ENCODE measurements at places on chromosomes 1 and 21.

DNA sequence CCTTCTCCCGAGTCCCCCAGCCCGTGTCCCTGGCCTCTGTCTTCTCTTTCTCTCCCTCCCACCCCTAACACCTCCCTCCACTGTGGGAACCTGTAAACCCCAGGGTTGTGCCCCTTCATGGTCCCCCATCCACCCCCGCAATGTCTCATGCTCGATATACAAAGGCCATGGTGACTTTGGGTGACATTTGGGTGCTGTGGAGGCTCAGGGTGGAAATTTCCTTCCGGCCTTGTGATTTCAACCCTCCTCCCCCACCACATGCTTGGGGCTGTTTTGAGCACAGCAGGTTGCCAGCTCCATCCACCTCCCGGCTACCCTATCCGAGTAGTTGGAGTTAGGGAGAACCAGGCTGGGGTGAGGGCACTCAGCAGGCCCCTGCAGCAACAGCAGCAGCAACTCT is 25.7 kb upstream of the VPS13D start:
- DNase-seq = no peak

GRCh38 chr1:205961405-205961804 is 18.1 kb upstream of the SLC26A9 start:
- DNase-seq = no peak

GRCh38 chr1:54803761-54804470 is 2.8 kb upstream of the TTC22 start:
- no peak for DNase-seq

- no peak for DNase-seq
Measured at GRCh38 chr1:241722947-241723346, 70.9 kb downstream of the WDR64 start.

- DNase-seq = no peak
Measured at GRCh38 chr1:167617153-167618147, 12.6 kb upstream of the RCSD1 start.

DNA sequence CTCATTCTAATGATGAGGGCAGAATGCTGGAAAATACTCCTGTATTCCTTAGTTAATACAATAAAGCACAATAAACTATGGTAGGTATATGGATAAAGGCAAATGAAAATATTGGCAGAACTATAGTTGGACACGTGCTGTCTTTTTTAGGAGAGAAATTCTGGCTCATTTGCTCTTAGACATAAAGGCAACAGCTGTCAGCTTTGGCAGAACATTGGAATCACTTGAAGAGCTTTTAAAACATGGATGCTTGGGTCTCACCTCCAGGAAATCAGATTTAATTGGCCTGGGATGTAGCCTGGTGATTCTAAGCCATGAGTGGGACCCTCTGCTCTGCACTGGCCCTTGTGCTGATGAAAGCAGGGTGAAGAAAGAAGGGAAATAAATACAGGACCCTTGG is 9.9 kb downstream of the CRP start:
- DNase-seq = no peak

GRCh38 chr1:2049718-2050431 is at the start of gene PRKCZ:
PRKCZ (plus strand) TSS chr1:2050411; CDS start chr1:2050631, 220 bp downstream.
- DNase-seq = peak; percentile 96

DNA sequence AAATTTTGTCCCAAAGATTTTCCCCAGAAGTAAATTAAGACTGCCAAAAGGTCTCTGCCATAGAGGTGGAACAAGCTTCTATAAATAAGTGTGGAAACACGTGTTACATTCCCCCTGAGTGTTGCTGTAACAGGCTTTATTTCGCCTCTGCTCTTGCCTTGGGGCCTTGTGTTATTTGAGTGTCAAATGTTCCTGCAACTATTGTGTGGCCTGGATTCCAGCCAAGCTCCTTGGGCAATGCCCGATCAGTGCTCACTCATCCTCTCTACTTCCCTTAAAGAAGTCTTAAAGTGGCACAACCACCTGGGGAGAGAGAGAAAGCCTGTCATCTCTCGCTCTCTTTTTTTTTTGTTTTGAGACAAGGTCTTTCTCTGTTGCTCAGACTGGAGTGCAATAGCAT is 156.7 kb downstream of the NR5A2 start:
- DNase-seq = peak; percentile 95

- DNase-seq = no peak
Measured at GRCh38 chr21:44912158-44912473, 8.6 kb downstream of the ITGB2 start.

- DNase-seq = no peak
Measured at GRCh38 chr1:83900524-83900923, 98.4 kb downstream of the TTLL7 start.

- no peak for DNase-seq
Measured at GRCh38 chr21:32338209-32338921, 39.7 kb downstream of the MRAP start.

DNA sequence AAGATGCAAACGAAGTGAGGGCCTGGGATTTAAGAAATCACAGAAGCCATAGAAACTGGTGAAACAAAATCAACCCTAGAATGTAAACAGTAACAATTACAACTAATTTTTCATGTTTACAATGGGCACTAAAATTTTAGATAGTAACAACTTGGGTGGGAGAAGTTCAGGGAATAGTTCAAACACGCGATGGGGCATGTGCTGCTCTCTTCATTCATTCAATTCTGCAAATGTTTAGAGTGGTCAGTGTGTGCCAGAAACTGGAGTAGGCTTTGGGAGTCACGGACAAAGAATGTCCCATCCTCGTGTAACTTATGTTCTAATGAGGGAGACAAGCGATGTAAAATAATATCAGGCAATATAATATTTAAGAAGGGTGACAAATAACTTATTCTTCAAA is 133.4 kb downstream of the GREM2 start:
- DNase-seq = no peak

GRCh38 chr1:3785456-3786157 is 10.7 kb downstream of the LRRC47 start:
- DNase-seq = no peak

DNA sequence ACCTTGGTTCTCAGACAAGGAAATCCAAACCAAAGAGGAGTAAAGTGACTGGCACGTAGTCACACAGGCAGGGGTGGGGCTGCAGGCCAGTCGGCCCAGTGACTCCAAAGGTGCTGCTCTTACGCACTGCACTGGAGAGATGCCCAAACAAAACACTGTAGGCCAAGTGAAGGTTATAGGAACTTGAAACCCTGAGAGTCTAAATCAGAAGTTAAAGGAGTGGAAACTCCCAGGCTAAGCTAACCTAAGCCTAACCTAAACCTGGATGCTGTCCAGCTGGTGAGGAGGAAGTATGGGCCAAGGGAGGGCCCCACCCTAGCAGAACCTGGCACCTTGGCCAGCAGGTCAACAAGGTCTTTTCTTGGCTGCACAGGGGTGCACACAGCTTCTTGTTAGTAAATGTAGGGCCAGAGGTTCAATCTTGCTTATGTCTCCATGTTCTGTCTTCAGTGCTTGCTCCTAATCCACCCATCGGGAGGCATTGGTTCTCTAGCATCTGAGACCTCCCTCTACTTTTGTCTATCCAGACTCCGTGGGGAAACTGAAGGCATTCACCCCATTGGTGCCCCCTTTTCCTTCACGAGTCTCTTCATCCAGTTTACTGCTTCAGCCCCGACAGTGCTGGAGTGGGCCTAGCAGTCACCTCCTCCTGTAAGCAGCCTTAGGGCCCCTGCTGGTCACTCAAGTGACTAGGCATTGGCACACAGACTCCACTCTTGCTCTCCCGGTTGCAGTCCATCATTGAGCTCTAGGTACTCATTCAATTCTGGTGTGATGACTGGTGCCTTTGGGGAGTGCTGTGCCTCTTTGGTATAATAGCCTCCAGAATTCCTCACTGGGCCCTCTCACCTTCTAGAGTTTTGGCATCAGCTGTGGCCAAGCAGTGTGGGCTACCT is 12.9 kb upstream of the TMEM125 start:
- no peak for DNase-seq

GRCh38 chr1:8351693-8352470 is 34.0 kb downstream of the SLC45A1 start:
- no peak for DNase-seq

DNA sequence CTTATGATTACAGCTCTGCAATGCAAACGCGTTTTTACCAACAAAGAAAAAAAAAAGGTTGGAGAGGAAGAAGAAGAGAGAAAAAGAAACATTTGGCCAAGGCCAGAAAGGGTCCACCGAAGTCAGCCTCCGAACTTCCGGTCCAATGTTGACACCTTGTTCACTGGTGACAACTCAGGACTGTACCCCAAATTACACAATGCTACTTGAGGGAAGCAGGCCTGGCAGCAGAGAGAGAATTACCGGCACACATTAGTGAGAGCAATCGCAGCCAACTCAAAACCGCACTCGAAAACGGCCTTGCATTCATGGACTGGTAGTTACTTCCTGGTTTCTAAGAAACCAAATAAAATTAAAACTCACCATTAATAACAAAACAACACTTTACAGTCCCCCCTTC is 652.5 kb downstream of the KIF26B start:
- DNase-seq = no peak

- DNase-seq = no peak
Measured at GRCh38 chr1:183331091-183331742, 87.0 kb downstream of the NMNAT2 start.

DNA sequence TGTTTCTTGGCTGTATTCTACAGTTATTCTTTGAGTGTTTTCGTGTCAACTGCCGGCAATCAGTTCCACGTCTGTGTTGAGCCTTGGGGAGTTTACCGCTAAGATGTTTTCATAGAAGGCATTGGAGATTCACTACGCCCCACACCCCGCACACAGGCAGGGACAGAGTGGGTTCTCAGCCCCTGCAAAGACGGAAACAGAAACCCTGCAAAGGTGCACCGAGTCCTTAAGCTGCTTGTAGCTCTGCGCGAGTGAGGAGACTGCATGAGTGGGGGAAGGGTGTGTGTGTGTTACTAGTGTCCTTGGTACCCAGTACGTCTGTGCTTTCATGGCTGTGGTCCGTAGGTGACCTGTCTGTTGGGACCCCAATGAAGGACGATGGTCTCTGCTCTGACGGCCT is 1.9 kb downstream of the LHX4 start:
- DNase-seq = no peak

DNA sequence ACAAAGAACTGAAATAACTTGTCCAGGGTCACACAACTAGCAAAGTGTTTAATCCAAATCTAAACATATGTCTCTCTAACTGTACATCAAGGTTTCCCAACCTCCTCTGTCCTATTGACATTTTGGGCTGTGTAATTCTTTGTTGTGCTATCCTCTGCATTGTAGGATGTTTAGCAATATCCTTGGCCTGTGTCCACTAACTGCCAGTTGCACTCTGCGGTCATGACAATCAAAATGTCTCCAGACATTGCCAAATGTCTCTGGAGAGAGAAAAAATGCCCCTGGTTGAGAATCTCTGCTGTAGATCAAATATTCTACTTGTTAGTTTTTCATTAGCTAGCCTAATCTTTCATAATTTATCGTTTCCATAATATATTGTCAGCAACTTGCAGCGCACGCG is 353.4 kb upstream of the NEGR1 start:
- no peak for DNase-seq

DNA sequence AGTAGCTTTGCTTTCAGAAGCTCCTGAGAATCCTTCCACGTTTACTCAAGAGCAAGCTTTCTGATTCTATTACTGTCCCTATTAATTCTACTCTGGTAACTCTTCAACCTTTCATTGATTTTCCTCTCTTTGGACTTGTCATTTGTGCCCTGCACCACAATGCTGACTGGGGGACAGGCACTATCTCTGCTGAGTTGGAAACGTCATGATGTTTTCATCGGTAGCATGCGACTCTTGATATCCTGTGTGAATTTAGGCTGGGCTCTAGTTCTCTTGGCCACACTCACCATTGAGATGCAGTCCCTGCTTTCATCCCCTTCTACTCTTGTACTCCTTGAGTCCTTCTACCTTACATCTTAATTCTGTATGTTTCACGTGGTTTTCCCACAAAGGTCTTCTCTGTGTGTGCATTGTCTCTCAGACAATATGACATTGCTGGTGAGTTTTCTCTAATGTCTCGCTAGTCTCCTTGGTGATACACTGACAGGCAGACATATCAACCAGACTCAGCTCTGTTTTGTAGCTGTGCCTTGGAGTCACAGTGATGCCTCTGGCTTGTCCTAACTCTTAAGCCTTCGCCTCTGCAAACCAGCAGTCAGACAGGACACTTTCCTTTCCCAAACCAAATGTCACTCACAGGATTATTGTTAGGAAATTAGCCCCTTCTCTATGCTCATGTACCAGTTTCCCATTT is 223.6 kb upstream of the ADGRL2 start:
- DNase-seq = no peak

- no peak for DNase-seq
Measured at GRCh38 chr1:36872858-36873257, 161.5 kb downstream of the GRIK3 start.

DNA sequence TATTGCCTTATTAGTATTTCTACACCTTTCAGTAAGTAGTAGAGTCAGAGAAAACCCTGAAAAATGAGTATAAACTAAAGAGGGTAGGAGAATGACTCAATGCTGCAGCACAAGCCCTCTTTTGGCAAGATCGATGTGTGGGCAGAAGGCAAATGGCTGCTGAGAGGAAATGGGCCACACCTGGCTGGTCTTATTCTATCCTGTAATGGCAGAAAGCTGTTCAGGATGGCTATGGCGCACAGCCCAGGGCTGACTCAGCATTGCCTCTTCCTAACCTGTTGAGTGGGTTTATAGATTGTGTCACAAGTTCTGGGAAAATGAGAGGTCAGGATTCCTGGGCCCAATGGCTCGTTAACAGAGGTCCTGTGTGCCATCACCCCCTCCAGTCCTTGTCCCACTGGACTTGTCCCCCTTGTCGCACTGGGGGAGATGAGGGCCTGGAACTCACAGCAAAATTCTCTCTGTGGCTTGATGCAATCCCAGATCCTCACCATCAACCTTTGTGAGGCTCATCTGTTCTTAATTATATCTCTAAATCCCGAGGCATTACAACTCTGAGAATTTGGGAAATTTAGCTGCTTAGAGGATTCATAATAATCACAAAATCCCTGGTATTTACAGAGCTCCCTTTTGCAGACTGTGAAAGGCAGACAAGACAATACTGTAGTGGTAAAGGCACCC is 13.2 kb downstream of the HMGB4 start:
- DNase-seq = no peak

- DNase-seq = no peak
Measured at GRCh38 chr1:31063631-31064030, 1.9 kb downstream of the PUM1 start.

- DNase-seq = no peak
Measured at GRCh38 chr1:92662048-92662447, 122.9 kb downstream of the EVI5 start.

DNA sequence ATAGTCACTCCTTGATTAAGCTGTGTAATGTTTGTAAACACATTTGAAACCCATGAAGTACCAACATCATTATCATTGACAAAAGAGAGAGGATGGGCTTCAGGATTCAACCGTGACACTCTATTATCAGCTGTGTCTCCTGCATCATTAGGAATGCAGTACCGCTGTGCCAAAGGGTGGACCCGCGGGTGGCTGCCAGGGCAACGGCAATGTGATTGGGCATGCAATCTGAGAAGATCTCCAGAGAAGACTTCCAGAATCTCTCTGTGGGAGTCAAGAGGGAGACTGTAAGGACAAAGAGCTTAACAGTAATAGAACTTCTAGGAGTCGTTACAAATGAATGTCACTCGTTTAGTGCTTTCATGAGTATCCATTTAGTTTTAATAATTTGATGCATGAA is 97.9 kb downstream of the USH2A start:
- no peak for DNase-seq

Data from RWPE2 (cell line).